ENCODE measurements at places on chromosomes 12 and 14.

- DNase-seq, result no peak
Measured at GRCh38 chr14:75832621-75833297, 149.0 kb downstream of the TGFB3 start.

GRCh38 chr12:89327486-89328094 is 24.7 kb downstream of the DUSP6 start:
- no peak for DNase-seq

DNA sequence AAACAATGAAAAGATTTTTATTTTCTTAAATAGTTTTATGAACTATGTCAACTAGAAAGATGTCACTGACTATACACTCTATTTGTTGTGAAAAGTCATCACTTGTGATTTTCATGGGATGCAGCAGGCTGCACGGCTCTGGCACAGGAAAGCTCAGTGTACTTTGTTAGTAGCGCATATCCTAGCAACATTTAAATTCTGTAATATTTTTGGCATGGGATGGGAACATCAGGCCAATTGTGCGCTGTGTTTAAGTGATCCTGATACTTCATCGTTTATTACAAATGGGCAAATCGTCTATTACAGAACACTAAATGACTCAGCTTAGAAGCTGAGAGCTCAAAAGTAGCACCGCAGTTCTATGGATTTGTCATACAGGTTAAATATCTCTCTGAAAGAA is 60.7 kb upstream of the SAV1 start:
- no peak for DNase-seq

DNA sequence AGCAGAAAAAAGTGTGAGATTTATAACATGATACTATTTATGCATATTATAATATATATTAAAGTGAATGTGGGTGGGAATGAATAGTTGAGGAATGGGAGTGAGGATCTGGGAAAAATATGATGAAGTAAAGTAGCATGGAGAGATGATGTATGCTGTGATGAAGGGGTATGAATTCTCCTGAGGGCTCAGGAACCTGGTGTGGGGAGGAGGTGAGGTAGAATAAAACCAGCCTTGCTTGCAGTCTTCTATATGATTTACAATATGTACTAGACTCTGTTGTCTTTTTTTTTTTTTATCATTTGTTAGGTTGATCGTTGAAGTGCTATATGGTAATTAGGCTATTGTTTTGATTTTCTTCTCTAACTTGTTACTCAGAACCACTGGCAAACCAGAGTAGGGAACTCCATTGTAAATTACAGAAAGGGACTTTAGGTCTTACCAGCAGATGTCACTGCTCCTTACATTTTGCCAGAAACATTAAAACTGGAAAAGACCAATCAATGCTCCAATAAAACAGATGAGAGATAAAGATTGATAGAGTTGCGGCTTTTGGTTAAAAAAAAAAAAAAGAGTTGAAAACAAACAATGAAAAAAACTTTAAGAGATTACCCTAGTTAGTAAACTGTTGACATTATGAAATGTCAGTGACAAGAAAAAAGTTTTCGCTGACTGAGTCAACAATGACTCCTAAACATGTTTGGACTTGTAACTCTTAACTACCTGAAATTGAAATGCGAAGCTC is 39.9 kb downstream of the ATL1 start:
- DNase-seq, result no peak

DNA sequence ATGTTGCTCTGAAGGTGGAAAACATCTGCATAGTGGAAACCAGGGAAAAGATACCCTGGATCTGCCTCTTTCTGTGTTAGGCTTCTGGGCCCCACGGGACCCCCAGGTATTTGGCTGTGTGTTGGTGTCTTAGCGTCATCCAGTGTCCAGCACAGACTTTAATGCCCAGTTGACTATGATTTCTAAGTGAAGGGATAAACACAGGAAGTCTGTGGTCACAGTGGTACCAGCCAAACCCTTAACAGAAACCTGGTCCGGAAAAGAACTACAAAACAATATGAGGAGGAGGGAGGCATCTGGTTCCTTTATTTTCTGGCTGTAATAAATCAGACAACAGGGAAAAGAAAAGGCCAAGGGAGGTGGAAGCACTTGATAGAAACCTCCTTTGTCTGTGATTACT is 56.4 kb downstream of the CMKLR1 start:
- no peak for DNase-seq

- no peak for DNase-seq
Measured at GRCh38 chr12:110807640-110808039, 39.1 kb upstream of the CCDC63 start.

DNA sequence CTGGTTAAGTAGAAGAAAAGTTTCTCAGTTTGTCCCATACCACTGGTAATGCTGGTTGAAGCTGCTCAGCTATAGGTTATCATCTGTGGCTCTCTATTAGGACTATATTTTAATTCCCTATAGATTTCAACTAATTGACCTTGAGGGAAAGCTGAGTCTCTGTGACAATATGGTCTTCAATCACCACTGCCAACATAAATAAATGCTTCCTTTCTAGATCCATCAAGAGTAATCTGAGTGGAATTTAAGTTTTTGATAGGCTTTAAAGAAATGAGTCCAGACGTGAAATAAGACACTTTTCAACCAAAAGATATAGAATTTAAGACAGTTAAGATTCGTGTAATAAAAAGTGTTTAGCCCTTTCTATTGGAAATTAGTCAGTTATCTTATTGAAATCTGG is 63.5 kb upstream of the MYF6 start:
- DNase-seq, result no peak

DNA sequence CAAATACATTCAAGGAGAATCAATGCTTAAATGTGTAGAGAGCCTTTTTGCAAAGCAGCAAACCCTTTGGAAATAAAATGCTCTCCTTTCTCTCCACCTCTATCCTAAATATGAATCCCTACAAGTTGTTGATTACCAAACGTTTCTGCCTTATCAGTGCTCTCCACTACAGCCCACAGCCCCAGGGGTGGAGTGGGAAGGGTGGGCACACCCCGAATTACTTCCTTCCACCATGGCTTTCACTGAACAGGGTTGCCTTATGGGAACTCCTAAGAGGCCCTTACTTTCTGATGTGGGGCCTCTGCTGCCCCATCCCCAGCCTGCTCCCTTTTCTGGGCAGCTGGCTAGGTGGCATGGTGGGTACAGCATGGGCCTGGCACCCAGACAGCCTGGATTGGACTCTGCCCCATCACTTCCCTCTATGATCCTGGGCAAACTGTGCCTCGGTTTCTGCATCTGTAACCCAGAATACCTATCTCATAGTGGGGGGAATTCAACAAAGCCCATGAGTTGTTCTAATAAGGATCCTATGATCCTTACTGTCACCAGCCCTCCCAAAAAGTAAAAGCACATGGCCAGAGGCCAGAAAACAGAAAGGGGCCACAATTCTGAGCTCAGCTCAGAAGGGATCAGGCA is 16.1 kb downstream of the AK7 start:
- no peak for DNase-seq

DNA sequence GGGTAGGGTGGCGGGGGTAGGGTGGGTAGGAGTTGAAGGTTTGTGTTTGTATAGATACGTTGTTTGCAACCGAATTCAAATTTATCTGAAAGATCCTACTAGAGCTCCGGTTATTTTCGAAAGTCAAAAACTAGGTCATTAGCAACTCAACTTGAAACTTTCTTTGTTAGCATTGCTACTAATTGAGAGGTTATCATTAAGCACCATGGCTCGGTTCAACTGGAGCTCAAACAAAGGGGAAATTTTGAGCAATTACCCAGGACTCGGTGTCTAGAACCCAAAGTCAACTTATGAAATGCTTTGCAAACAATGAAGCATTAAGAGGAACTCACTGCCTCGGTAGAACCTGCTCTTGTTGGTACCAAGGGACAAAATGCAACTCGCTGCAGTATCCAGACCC is 207.7 kb downstream of the BCAT1 start:
- no peak for DNase-seq

All from natural killer cell treated with Interleukin-12 subunit alpha and Interleukin-12 subunit beta and Interleukin-15 and Interleukin-18, amount 100 ng/mL, for 72 hours (primary cell).